ENCODE measurements at places on chromosomes 7 and 10.

DNA sequence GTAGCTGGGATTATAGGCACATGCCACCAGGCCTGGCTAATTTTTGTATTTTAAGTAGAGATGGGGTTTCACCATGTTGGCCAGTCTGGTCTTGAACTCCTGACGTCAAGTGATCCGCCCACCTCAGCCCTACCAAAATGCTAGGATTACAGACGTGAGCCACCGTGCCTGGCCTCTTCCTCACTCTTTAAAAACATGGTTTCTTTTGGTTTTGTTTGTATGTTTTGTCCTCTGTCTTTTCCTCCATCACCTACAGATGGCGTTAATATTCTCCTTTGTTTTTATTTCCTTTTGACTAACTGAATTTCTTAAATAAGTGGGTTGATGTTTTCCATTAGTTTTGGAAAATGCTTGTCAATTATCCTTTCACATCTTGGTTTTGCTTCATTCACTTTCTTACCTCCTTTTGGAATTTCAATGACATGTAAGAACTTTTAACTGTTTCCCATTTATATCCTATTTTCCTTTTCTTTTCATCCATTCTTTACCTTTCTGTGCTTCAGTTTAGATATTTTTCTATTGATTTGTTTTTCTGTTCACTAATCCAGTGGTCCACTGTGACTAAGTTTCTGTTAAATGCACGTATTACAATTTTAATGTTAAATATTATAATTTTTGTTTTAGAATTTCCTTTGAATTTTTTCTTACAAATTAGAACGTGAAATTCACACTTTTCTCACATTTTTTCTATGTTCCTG, 104.1 kb downstream of the ZNF467 start:
- no peak for DNase-seq

- no peak for DNase-seq
Observed at GRCh38 chr7:26038201-26038990, 113.6 kb upstream of the NFE2L3 start.

DNA sequence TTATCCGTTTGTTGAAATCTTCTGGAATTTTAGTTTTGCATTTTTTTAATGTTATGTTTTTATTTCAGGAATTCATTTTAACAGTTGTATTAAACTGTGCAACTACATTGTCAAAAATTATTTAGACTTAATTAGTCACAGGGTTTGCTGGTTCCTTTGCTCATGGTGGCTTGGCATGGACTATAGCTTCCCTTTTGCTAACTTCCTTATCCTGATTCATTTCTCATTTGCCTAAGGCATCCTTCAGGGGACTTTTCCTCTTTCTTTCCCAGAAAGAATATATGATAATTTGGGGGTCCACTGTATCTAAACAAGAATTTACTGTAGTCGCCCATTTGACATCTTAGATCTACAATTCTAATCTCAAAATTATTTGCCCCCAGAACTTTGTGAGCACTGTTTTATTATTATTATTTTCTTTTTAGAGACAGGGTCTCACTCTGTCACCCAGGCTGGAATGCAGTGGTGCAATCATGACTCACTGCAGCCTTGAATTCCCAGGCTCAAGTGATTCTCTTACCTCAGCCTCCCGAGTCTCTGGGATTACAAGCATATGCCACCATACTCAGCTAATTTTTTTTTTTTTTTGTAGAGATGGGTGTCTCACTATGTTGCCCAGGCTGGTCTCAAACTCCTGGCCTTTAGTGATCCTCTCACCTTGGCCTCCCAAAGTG, 13.9 kb downstream of the FIGNL1 start:
- no peak for DNase-seq

- no peak for DNase-seq
Observed at GRCh38 chr10:44850356-44850934, 60.7 kb upstream of the TMEM72 start.

GRCh38 chr7:114688443-114689055, 233.3 kb upstream of the MDFIC start:
- DNase-seq, result no peak

DNA sequence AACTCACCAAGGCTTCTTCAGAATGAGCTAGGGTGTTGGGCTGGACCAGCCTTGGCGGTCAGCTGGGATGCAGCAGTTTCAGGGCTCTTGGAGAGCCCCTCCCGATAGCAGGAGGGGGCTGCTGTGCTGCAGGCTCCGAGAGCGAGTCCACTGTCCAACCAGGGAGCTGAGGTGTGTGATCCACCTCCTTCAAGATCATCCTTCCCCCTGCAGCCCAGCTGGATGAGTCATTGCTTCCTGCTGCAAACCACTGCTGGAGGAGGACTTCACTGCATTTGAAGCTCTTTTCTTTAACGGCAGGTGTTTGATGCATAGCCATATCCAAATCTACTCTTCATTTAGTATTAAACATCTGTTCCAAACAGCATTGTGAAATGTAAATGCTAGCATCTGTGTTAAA, 54.2 kb upstream of the EBF3 start:
- no peak for DNase-seq

DNA sequence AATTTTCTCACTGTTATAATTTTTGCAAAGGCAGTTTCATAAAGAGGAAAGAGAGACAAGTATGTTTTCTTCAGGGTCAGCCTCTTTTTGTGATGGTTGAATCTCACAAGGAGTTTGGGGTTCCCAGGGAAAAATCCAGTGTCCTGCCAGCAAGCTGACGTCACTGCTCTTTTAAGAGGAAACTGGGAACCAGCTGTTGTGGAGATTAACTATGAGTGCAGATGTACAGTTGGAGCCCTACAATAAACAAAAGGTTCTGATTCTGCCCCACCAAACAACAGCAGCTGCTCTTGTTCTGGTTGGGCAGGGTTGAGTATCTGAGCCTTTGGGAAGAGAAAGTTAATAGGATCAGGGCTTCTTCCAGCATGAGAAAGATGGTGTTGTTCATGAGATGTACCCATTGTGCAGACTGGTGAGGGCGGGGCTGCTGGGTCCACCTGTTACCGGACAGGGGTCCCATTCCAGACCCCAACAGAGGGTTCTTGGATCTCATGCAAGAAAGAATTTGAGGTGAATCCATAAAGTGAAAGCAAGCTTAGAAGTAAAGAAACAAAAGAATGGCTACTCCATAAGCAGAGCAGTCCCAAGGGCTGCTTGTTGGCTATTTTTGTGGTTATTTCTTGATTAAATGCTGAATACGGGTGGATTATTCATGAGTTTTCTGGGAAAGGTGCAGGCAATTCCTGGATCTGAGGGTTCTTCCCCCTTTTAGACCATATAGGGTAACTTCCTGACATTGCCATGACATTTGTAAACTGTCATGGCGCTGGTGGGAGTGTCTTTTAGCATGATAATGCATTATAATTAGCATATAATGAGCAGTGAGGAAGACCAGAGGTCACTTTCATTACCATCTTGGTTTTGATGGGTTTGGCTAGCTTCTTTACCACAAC, 12.5 kb downstream of the PRF1 start:
- DNase-seq, result peak; percentile 45

DNA sequence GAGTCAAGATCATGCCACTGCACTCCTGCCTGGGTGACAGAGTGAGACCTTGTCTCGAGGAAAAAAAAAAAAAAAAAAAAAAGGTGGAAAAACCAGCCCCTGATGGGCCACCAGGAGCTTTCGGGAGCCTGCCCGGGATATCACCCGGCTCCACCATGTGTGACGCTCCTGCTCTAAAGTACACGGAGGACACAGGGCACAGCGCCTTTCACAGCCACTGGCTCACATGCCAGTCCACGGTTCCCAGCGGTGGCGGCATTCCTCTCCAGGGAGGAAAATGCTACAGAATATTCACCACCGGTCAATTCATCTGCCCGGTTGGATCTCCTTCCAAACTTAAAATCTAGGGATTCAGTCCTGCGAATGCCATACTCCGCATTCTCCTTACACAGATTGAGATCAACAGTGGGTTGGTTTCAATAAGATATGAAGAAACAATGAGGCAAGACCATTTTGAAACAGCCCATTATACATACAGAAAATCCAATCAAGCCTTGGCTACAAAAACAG, 81.2 kb downstream of the CTBP2 start:
- no peak for DNase-seq

Measured in NCI-H510A treated with DMSO at 0.1 percent for 48 hours (cell line).